SK-N-MC (cell line): ENCODE measurements at places on chromosomes 3 and 15.

- no peak for DNase-seq
Measured at GRCh38 chr15:82830427-82831173, 21.2 kb downstream of the WHAMM start.

DNA sequence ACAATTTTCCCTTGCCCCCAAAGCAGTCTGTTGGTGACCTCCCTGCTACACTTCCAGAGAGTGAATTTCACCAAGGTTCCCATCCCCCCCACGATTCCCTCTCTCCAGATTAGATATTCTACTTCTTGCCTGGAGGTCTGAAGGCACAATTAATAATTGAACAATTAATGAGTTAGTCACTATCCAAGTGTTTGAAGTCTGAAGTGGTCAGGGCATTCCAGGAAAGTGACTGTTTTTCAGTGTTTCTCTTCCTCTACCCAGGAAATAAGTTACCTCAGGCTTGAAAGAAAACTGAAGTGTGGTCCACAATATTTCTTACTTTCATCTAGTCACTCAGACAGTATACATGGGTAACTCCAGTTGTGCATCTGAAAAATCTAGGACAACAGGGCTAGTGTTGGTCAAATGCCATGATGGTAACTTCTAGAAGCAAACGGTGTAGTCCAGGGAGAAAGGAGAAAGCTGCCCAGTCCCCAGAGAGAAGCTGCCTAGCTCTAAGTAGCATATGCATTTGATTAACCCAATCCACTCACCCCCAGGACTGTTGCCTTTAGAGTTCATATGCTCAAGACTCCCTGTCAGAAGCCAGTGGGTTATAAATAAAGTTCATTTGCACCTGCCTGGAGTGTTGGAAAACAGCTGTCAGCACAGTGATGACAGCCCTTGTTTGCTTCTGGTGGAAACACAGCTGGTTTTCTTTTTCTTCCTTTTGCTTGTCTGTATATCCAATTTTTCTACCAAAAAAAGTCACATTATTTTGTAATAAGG, 2.3 kb upstream of the TM4SF4 start:
- no peak for DNase-seq

DNA sequence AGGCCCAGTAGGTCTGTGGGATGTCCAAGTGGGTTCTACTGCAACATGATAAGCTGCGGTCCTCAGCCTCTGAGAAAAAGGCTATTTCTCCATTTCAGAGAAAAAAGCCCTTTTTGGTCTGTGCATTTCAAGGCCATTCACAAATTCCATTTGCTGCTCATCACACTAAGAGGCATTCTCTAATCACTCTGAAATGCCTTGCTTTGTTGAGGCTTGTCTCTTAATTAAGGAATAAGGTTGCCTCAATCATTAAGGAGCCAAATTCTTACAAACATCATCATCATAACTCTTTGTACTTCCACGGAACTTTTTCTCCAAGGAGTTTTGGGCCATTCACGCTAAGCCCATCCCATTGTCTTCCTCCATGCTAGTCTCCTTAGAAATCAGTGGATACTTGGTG, 74.4 kb downstream of the BOC start:
- DNase-seq, result no peak

- DNase-seq, result no peak
Measured at GRCh38 chr3:162165346-162165745, 668.7 kb downstream of the OTOL1 start.
